ENCODE measurements at places on chromosomes 13 and 19. TPM values are rescaled to one million over a fixed set of nuclear protein-coding genes. Genes with fewer than 3 reads are reported as not detected.
A peak's percentile ranks its signal among the peaks of the same experiment; 100 is the strongest.

The ZNF28 gene
- polyA plus RNA-seq = 2.4 TPM

The PINLYP gene
- 0.93 TPM for polyA plus RNA-seq

The PABPC3 gene
- polyA plus RNA-seq = 0.17 TPM

- H3K36me3 ChIP-seq = no peaks in the 10 kb centered on the region
- H3K27ac ChIP-seq = no peak overlapping the region
- H3K27me3 ChIP-seq = no peaks in the 10 kb centered on the region
- H3K4me3 ChIP-seq = no peak overlapping the region
- no peak for DNase-seq
- no peaks in the 10 kb centered on the region for H3K4me1 ChIP-seq
These were observed 39.3 kb upstream of the RGCC start for GRCh38 chr13:41418027-41418426.

- DNase-seq = no peak
- H3K4me3 ChIP-seq = no peak within 1 kb of the TSS
- H3K4me1 ChIP-seq = peaks cover 10% of the 10 kb centered on the region
- H3K27me3 ChIP-seq = peaks cover 32% of the 10 kb centered on the region
These were observed at the start of gene HIF3A for GRCh38 chr19:46296722-46297461. HIF3A (plus strand) TSS chr19:46297042; CDS start chr19:46297077, 35 bp downstream.

GRCh38 chr19:38049105-38049649, 142.2 kb downstream of the SIPA1L3 start:
- H3K4me3 ChIP-seq = peak overlapping the region; percentile 31
- no peaks in the 10 kb centered on the region for H3K36me3 ChIP-seq
- H3K4me1 ChIP-seq = peaks cover 32% of the 10 kb centered on the region
- H3K27me3 ChIP-seq = no peaks in the 10 kb centered on the region
- peak; percentile 79 for DNase-seq

DNA sequence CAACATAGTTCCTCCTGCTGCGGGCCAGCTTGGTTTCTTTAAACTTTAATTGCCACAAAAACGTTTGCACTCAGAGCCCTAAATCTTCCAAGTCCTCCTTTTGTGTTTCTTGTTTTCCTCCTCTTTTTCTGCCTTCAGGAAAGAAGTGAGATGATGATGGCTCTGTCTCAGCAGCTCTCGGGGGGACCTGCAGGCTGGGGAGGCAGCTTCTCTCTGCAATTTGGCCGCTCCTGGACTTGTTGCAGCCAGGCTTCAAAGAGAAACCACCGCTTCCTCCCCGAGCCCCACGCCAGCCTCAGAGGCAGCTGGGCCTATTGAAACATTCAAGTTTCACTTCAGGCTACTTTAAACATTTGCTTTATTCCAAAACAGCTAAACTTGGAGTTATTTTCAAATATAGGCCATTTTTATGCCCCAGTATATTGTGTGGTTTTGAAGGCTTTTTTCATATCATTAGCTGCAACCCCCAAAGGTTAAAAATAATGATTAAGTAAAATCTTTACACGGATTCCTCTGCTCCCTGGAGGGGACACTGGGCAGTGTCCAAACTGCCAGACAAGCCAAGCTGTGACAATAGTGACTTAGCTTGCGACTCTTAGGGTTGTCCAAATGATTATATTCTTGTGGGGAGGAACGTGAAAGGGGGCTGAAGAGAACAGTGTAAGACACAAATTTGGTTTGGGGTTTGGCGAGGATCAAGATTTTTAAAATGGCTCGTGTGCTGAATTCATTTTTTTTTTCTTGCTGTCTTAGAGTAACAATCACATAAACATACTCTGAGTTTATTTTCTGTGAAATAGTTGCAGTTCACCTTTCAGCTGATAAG, 330.8 kb downstream of the DLEU7 start:
- H3K4me1 ChIP-seq = peaks cover 30% of the 10 kb centered on the region
- peak overlapping the region; percentile 63 for H3K27ac ChIP-seq
- peak overlapping the region; percentile 39 for H3K4me3 ChIP-seq
- H3K36me3 ChIP-seq = no peaks in the 10 kb centered on the region
- peak; percentile 49 for DNase-seq

GRCh38 chr19:18895038-18895823, 727 bp downstream of the CERS1 start:
- peaks cover 10% of the 10 kb centered on the region for H3K4me1 ChIP-seq
- no peak overlapping the region for H3K4me3 ChIP-seq
- peak; percentile 31 for DNase-seq
- no peak overlapping the region for H3K27ac ChIP-seq
- peaks cover 14% of the 10 kb centered on the region for H3K36me3 ChIP-seq

GRCh38 chr13:39822437-39822836, 167.0 kb downstream of the COG6 start:
- H3K36me3 ChIP-seq = no peaks in the 10 kb centered on the region
- H3K27ac ChIP-seq = no peak overlapping the region
- H3K27me3 ChIP-seq = no peaks in the 10 kb centered on the region

DNA sequence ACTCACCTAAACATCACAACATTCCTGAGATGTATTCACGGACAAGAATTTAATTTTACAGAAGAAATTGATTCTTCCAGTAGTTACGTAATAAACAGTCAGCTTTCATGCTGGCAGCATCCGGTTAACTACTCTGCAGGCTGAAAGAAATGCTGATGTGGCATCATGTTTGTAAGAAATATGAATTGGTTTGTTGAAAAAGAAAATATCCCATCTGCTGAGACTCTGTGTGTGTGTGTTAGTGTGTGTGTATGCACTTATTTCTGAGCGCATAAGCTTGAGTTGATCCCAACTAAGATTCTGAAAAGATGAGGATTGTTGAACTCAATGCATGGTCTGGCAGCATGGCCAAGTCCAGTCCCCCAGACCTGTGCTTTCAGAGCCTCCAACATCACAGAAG, 74.3 kb upstream of the FAM216B start:
- no peak overlapping the region for H3K4me3 ChIP-seq
- DNase-seq = no peak
- no peaks in the 10 kb centered on the region for H3K27me3 ChIP-seq
- no peaks in the 10 kb centered on the region for H3K4me1 ChIP-seq
- no peak overlapping the region for H3K27ac ChIP-seq

DNA sequence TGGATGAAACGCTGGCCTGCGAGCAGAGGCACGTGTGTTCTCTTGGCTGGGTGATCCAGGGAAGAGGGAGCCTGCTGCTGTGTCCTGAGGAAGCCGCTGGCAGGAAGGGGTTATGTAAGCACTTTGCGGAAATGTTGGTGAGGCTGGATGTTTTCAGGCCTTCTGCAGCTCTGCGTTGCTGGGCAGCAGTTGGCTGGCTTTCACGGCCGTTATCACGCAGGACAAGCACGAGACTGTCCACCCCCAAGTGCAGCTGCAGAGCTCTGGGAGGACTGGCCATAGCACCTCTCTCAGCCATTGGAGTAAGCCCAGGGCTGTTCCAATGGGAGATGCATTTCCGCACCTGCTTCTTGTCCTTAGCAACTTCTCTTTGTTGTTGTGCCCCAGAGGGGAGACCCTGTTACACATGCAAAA, 146.9 kb upstream of the SOX21 start:
- H3K4me1 ChIP-seq = peaks cover 18% of the 10 kb centered on the region
- no peaks in the 10 kb centered on the region for H3K36me3 ChIP-seq
- H3K27ac ChIP-seq = no peak overlapping the region
- DNase-seq = no peak
- no peak overlapping the region for H3K4me3 ChIP-seq
- H3K27me3 ChIP-seq = no peaks in the 10 kb centered on the region

DNA sequence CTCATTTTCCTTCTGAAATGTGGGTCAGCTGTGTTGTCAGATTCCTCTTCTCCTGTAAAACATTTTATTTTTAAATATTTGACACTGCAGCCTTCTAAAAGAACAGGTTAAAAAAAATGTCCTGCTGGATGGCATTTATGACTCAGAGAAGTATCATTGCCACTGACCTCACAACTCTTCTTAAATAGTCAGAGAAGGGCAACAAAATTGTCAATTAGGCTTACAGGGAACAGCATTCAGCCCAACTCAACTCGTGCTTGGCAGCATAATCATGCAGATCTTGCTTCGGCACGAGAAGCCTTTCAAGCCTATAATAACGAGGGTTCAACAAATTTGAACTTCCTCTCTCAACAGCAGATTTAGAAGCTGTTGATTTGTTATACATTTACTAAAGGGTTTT, 296.7 kb upstream of the DACH1 start:
- no peaks in the 10 kb centered on the region for H3K27me3 ChIP-seq
- no peak for DNase-seq
- no peak overlapping the region for H3K27ac ChIP-seq
- H3K4me1 ChIP-seq = no peaks in the 10 kb centered on the region
- no peak overlapping the region for H3K4me3 ChIP-seq

- H3K27me3 ChIP-seq = no peaks in the 10 kb centered on the region
- no peak overlapping the region for H3K4me3 ChIP-seq
- no peaks in the 10 kb centered on the region for H3K36me3 ChIP-seq
- no peaks in the 10 kb centered on the region for H3K4me1 ChIP-seq
- no peak for DNase-seq
- no peak overlapping the region for H3K27ac ChIP-seq
These were observed 514.5 kb upstream of the KLHL1 start for GRCh38 chr13:70622796-70623195.
